ELF-1 (cell line): ENCODE measurements at places on chromosomes 13 and 19.
A peak's percentile ranks its signal among the peaks of the same experiment; 100 is the strongest.

DNA sequence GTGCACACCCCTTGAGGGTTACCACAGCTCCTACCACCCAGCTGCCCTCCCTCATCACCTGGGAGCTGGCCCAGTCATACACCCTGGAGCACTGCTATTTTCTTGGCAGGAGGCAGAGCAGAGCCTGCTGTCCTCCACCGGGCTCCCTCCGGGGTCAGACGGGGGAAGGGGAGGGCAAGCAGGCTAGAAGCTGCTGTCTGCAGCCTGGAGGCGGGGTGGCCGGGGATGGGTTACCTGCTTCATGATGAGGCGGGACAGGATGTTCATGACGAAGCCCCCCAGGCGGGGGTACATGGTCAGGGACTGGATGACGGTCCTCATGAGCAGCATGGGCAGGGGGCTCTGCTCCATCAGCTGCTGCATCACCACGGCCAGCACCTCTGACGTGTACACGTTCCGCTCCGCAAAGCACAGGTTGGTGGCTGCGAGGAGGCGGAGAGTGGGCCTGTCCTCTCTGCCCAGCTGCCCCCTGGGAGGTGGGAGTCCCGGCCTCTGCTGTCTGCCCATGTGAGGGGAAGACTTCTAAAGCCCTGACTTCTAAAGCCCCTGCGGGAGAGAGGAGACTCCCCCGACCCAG is 2.7 kb upstream of the RSPH6A start:
- peak; percentile 70 for DNase-seq

GRCh38 chr13:101242720-101243119 is 173.6 kb downstream of the NALCN start:
- no peak for DNase-seq

- DNase-seq, result peak; percentile 49
Observed at GRCh38 chr19:34120846-34121639, 51.3 kb upstream of the LSM14A start.

GRCh38 chr19:4057931-4058692 is 8.6 kb downstream of the ZBTB7A start:
- peak; percentile 77 for DNase-seq

DNA sequence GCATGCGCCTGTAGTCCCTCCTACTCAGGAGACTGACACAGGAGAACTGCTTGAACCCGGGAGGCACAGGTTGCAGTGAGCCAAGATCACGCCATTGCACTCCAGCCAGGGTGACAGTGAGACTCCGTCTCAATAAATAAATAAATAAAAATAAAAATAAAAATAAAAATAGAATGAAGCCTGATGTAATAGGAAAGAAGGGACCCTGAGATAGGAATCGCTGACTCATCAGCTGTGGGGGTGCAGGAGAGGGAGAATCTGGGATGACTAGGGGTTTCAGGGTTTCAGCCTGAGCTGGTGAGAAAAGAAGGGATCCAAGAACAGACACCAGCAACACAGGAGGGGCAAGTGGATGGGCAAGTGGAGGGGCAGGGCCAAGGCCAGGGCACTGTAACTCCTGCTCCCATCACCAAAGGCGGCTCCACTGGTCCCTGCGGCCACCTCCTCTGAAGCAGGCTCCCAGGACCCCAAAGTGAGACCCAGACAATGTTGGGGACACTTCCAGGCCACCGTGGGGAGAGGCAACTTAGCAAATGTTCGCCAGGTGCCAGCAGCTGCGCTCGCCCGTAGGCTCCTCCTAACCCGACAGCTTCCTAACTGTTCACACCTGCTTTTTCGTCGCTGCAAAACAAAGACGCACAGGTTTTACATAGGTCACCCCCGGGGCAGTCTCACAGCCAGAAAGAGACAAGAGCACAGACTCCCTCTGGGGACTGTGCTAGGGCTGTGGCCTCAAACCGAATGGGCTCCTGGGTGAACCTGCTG is 1.2 kb downstream of the HAUS8 start:
- peak; percentile 74 for DNase-seq

DNA sequence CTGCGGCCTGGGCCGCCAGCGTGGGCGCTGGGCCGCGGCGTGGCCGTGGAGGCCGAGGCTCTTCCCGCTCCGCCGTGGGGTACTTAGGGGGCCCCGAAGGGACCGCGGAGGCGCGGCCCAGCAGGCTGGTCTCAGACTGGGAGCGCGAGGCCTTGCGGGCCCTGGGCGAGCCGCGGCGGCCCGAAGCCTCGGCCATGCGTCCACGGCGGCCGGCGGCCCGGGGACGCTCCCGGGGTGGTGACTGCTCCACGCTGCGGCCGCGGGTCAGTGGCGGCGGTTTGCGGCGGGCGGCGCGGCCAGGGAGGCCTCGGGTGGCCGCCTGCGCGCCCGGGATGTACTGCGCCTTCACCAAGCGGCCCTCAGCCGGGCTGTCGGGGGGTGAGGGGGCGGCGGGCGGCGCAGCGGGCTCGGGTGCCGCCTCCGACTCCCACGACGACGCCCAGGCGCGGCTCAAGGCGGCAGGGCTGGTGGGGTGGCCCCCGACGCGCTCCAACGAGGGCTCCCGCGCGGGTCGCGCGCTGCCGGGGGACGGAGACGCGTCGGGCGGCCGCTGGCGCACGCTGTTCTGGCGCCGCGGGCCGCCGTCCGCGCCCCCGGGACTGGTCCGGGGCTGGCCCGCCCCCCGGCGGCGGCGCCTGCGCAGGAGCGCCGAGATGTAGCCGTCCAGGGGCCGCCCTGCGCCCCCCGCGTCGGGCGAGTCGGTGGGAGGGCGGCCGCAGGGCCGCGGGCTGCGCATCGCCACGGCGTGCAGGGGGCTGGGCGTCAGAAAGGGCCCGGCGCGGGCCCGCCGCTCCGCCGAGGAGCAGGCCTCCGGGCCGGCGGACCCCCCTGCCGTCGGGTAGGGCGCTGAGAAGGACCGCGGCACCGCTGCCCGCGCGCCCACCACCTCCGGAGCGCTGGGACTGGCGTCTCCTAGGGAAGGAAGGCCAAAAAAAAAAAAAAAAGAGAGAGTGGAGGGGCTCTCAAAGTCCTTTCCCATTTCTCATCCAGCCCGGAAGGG is 11.7 kb downstream of the DACT3 start:
- no peak for DNase-seq

DNA sequence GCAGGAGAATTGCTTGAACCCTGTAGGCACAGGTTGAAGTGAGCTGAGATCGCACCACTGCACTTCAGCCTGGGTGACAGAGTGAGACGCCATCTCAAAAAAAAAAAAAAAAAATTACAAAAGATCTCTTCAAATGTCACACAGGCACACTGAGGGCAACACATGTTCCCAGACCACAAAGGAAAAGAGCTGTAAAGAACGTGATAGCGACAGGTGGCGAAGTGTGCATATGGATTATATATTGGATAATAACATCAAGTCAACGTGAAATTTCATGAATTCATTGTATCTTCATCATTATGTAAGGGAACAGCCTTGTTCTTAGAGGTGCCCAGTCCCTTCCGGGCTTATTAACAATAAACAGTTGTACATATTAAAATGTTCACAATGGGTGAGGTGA is 31.8 kb upstream of the DPP9 start:
- DNase-seq, result no peak

DNA sequence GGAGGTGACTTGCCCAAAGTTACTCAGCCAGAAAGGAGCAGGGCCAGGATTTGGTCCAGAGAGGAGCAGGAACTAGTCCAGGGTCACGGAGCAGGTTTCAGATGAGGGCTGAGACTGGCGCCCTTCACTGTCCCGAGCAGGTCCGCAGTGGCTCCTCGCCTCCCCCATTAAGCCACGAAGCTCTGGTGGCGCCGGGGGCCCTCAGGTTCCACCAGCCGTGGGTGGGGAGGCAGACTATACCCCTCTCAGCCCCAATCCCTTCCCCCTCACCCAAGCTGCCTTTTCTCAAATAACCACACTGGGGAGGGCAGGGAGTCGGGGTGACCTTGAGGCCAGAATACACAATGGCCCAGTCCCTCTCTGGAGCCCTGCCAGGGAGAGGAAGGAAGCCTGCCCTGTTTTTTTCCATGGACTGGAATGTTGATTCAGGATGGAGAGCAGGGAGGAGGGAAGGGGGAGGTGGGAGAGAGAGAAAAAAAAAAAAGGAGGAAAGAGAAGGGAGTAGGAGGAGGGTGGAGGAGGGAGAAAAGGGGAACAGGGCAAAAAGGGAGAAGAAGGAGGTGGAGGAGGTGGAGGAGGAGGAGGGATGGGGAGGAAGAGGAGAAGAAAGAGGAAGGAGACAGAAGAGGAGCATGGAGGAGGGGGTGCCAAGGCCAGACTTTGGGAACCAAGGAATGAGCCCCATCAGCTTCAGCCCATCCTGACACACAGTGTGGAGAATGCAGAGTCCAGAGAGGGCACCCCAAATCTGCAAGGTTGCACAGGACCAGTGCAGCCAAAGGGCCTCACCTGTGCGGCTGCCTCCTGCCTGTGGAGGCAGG is 19.7 kb downstream of the CEACAM16 start:
- peak; percentile 80 for DNase-seq

DNA sequence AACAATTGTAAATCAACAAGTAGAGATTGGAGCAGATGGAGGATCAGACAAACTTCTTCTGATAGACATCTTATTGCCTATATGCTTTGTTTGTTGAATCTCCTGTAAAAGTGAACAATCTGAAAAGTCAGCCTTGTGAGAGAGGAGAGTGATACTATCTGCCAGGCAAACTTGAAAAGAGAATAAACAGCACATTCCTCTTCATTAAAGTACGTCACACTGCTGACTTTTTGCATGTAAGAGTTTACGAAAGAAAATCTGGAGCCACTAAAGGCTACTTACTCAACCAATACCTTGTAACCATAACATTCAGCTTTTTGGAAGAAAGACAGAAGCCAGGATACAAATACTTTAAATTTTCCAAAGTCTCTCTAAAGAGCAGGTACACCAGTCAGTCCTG is 42.5 kb downstream of the EDNRB start:
- DNase-seq, result no peak
